ENCODE measurements at places on chromosomes 3 and 15.

DNA sequence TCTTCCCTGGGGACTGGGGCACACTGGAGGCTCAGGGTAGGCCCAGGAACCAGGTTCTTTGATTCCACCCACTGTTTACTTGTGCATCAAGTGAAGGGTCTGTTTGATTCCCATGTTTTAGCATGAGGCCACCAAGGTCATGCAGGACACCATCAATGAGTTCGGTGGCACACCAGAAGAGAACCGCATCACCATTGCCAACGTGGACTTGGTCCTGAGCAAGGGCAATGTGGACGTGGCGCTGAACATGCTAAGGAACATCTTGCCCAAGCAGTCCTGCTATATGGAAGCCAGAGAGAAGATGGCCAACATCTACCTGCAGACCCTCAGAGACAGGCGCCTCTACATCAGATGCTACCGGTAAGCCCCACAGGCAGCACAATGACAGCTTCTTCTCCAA, 21.5 kb downstream of the TTC21A start:
- no peak for DNase-seq

- DNase-seq, result no peak
These were observed 342.3 kb upstream of the DPPA4 start for GRCh38 chr3:109679664-109680063.

- no peak for DNase-seq
These were observed 929 bp upstream of the MTMR10 start for GRCh38 chr15:30992249-30992864.

DNA sequence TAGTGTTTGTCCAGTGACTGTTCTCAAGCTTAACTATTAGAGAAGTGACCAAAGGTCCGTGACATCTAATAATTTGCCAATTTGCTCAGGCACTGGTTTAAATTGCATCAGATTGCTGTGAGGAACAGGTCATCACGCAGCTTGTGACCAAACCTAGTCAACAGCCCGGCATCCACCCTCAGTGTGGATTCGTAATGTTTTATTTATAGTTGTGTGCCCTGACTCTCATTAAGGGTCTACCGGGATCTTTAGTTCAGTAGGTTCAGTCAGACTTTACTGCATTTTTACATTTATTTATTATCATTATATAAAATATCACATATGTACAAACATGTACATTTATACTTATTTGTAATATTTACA, 46.4 kb upstream of the PGPEP1L start:
- DNase-seq, result no peak

GRCh38 chr3:48361928-48362327, 10.1 kb upstream of the FBXW12 start:
- DNase-seq, result no peak

- DNase-seq, result no peak
These were observed 86.9 kb upstream of the COL6A5 start for GRCh38 chr3:130258532-130258952.

DNA sequence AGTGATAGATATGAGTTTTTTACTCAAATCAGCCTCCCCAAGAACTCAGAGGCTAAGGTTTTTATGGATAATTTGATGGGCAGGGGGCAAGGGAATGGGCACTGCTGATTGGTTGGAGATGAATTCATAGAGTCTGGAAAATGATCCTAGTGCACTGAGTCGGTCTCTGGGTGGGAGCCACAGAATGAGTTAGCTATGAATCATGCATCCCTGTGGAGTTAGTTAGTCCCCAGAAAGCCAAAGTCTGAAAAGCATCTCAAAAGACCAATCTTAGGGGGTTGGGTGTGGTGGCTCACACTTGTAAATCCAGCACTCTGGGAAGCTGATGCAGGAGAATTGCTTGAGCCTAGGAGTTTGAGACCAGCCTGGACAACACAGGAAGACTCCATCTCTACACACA, 516.1 kb downstream of the AGBL1 start:
- DNase-seq, result no peak

GRCh38 chr3:160003520-160004128, 15.0 kb downstream of the IL12A start:
- no peak for DNase-seq

- DNase-seq, result no peak
These were observed 16.2 kb upstream of the SLC6A6 start for GRCh38 chr3:14386254-14386653.

GRCh38 chr3:197847866-197848401, 56.9 kb downstream of the LRCH3 start:
- DNase-seq, result peak; percentile 9

- DNase-seq, result no peak
These were observed 441.9 kb upstream of the MDFIC2 start for GRCh38 chr3:70754314-70754713.

DNA sequence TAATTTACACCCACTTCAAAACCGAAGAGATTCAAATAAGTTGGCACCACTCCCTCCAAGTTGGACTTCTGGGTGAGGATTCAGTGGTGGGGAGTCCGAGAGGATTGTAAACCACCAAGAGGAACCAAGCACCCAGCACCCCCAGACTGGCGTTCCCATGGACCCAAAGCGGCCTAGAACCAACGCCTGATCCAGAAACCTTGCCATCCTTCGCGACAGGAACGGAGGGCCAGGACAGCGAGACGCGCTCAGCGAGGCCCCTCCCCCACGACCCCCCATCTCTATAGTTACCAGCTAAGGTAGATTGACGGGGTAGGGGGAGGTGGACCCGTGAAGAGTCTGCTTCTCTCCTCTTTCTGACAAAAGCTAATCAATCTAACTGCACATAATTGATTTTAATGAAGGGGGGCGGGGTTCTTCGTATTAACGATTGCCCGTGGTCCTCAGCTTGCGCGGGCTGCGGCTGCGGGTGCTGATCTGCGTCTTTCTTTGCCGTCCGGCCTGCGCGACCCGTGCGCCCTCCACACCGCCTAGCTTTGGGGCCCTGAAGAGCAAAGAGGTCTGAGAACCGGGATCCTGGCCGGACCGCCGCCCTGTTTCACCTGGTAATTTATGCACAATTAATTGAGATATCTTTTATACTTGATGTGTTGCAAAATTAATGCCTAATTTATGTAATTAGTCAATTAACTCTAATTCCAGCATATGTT, 10.9 kb upstream of the FOXB1 start:
- no peak for DNase-seq

- DNase-seq, result no peak
These were observed 1.9 kb downstream of the CD200 start for GRCh38 chr3:112334691-112335433.

- DNase-seq, result no peak
These were observed 143.0 kb upstream of the CTDSPL start for GRCh38 chr3:37718632-37719031.

DNA sequence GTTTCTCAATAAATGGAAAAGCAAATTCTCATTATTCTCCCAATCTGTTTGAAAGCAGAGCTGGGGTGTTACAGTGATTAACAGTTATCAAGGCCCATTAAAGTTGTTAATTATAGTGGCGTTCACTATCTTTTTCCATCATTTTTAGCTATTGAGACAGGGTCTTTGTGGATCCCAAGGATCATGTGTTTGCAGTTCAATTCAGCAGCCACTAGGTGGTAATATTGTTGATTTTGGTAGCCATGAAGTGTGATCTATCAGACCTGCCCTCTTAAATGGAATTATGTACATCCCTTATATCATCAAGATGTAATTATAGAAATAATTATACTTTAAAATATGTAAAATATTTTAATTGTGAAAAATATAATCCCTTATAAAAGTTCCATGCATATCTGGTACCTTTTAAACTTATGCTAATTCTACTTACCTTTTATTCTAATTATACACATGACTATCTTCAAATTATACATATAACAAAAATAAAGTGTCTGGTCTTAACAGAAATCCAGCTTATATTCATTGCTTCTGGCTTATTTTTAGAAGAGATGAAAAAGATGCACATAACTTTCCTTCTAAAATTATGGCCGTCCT, 126.4 kb downstream of the GREM1 start:
- no peak for DNase-seq

- no peak for DNase-seq
These were observed 35.9 kb upstream of the CEMIP start for GRCh38 chr15:80743189-80743833.

DNA sequence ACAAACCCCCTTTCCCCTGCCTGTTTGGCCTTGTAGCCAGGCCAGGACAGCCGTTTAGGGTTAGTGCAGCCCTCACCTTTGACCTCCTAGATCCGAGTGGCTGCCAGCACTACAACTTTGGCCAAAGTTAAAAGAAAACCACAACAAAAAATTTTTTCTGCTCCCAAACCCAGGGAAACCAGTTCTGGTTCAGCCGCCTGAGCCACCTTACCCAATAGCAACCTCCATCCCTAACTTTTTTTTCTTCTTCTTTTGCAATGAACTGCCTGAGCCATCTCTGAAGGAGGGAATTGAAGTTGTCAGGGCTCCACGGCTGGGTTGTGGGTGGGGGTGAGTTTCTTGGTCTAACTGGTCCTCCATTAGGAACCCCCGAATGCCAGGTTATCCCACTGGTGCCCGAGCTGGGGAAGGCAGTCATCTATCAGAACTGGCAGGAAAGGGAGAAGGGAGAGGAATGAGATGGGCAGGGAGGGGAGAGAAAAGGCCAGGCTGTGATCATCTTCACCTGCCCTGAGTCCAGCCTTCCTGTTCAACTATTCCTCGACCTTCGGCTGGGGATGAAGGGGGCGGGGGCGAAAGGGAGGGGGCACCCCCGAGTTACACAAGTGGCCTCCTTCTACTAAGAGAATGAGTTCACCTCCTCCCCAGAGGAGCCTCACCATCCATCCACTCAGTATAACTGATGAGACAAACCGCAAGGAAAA, 6.2 kb upstream of the NR2F2 start:
- DNase-seq, result no peak

DNA sequence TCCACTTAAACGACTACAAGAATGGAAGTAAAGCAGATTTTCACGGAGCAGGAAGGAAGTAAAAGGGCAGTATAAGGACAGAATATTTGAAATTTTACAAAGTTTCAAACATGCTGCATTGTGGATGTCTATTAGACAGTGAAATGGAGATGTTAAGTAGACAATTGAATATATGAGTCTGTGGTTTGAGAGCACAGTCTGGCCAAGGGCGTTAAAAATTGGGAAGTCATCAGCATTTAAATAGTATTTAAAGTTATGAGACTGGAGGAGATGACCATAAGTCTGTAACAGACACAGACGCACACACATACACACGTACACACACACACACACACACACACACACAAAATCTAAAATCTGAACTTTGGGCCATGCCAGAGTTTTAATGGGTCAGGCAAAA, 935.9 kb downstream of the EPHA3 start:
- DNase-seq, result no peak

GRCh38 chr3:55247666-55248065, 239.4 kb downstream of the WNT5A start:
- no peak for DNase-seq

GRCh38 chr3:121852256-121852655, 17.2 kb downstream of the EAF2 start:
- DNase-seq, result no peak

DNA sequence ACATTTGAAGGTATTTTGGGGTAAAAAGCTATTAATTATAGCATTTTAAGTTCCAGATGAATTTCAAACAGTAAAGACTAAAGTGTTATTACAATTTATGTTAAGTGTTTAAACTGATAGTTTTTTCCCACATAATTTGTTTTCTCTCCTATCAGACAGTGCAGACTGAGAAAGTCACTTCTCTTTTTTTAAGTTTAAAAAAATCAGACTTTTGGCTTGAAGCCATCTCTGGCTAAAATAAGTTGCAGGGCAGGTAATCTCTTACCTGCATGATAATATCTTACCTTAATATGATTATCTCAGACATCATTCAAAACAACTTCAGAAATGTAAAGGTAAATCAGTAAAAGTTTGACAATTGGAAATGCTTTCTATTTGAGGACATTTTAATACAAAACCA, 21.5 kb upstream of the RAB6B start:
- DNase-seq, result no peak

- no peak for DNase-seq
These were observed 14.9 kb downstream of the PLA2G4D start for GRCh38 chr15:42079401-42079908.

DNA sequence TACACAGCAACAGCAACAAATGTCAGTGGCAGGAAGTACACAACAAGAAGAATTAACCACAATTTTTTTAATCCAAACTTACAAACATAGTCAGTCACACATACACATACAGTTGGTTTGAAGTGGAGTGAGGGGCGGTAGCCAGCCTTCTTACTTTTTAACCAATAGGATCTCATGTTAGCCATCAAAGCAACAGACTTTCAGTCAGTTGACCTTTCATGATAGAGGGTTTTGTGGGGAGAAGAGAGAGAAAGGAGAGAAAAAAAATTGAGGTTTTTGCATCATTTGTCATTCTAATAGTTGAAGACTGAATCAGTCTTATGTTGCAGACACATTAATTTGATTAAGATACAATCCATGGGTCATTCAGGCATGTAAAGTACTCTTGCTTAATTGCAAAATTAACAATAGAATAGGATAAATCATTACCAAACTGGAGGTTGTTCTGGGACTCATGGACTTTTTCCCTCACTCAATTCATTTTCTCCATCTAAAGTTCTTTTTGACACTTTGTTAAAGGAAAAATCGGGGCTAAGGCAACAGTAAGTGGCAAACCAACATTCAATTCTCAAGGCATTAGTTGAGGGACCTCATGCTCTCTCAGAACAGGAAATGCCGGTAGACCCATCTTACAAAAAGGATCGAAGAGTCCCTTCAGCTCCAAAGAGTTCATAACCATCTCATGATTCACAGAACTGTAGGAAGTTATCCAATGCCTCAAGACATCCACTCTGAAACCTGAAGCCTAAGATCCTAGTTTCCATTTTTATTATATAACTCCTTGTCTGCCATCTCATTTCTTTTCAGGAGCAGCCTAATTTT, 159.5 kb upstream of the LPP start:
- DNase-seq, result peak; percentile 42

GRCh38 chr3:150737874-150738679, 24.9 kb downstream of the SIAH2 start:
- no peak for DNase-seq

DNA sequence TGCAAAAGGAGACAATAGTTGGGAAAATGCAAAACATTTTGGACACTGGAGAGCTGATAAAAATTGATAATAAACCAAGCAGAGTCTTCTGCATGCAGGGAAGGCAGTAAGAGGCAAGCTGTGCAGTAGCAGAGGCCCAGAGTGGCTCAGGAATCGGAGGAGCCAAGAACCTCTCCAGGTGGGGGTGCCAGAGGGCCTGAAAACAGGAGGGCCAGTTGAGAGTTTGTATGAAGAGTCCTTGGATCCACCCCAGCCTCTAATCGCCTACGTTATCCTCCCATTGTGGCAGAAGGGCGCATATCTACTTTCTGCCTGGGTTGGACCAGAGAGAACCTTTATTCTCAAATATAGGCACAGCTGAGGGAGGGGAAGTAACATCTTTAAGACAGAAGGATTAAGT, 48.9 kb upstream of the RBP1 start:
- no peak for DNase-seq

- DNase-seq, result no peak
These were observed 28.8 kb upstream of the PLSCR2 start for GRCh38 chr3:146498002-146498736.
